Stimulated activated CD8-positive, alpha-beta memory T cell treated with anti-CD3 and anti-CD28 coated beads, Interleukin-4, amount 100 ng/mL, for 4 hours (primary cell): ENCODE measurements at places on chromosomes 2 and 18.

GRCh38 chr2:120869036-120869729 lies 133.5 kb downstream of the GLI2 start:
- no peak for DNase-seq

DNA sequence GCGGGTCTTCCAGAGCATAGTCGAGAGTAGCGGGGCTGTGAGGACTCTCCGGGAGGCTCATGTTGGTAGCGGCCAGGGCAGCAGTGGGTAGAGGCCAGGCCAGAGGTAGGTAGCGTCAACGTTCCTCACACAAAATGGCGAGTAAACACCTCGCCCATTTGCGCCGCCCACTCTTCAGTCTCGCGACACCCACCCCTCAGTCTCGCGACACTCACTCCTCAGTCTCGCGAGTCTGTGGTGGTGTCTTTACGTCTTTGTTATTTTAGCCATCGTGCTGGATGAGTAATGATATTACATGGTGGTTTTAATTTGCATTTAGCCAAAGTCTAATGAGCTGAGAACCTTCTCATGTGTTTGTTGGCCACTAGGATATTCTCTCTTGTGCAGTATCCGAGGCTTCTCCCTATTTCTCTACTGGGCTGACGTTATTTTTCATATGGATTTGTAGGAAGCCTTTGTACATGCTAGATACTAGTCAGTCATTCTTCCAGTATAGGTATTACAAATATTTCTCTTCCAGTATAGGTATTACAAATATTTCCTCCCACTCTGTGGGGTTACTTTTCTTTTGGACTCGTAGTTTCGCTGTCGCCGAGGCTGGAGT lies at the start of gene TSPYL6:
TSS of gene TSPYL6 (minus strand) at position 139 of the 604 bp plus-strand sequence. CDS start at position 61, 78 bp downstream.
- no peak for DNase-seq

DNA sequence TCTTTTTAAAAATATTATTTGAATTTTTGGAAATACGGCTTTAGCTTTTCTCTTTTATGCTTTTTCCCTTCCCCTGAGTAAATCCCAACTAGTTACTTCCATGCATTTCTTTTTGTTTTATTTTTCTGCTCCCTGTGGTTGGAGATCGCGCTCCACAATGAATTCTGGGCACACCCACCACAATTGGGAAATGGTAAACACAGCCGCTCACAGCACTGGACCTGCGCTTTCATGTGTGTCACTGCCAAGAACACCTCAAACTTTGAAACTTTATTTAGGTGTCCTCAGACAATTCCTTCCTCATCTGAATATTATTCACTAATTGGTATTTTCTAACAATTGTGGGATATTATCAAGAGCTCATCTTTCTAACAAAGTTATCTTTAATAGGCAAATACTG lies 82.8 kb upstream of the TMEM18 start:
- no peak for DNase-seq

DNA sequence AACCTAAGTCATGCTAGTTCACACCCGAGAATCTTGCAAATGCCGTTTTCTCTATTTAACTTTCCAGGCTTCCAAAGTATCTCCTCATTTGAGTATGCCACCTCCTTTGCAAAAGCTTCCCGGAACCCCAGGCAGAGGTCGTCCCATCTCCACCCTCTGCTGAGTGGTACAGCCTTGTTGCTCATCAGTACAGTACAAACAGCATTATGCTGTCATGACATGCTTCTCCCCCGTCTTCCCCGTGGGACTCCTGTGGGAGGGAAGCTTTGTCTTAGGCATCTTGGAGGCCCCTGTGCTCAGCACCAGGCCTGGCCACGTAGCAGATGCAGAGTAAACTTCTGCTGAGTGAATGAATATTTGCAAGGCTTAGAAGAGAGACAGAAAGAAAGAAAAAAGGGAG lies 102.7 kb downstream of the CDCA7 start:
- DNase-seq: no peak

DNA sequence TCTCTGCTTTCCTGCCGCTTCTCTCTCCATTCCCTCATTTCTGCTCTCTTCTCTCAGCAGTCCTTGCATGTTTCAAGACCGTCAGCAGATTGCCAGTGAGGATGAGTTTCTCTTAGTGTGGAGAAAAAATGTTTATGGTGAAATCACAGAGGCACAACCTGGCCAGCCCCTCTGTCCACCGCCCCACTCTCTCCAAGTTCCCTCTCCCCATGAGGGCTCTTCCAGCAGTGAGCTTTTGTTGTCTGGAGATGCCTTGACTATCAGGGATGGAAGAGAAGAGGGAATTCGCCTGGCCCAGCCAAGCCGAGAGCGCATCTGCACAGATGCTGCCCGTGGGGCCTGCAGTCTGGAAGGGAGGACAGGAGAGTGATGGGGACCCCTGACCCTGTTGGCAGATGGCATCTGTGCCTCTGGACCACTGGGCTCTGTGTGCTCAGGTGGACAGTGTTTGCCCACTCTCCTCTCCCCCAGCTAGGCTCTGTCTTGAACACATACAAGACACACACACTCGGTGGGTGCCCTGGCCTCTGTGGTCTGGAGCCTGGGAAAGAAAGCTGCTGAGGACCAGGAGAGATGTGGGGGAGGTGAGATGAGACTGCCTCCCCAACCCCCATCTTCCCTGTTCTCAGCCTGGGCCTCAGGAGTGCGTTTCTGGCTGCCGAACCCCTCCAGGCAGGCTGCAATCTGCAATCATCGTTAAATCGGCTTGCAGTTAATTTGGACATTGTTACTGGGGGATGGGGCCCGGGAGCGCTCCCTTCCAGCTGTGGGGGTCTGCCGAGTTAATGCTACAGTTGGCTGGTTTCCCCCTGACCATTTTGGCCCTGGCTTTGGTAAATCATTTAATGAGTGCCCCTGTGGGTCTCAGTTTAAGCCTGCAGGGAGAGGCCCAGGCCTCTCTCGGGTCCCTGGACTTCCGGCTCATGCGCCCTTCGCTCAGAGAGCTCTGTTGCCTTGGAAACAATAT lies 4.5 kb downstream of the ITM2C start:
- no peak for DNase-seq

DNA sequence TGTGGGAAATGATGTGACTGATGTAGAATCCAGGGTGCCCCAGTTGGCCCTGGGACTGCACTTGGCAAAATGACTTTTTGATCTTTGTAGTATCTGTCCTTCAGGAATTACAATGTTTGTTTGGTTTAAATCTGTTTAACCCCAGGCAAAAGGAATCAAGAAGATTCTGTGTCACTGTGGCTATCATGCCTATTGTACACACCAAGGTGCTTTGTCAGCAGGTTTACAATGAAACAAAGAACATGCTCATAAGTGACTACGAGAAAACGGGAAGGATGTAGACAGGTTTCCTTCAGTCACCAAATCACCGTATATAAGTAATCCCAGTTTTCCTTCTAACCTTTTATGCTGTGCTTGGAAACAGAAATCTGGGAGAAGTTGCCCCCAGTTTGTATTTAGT lies 109.5 kb downstream of the RTN4 start:
- no peak for DNase-seq

DNA sequence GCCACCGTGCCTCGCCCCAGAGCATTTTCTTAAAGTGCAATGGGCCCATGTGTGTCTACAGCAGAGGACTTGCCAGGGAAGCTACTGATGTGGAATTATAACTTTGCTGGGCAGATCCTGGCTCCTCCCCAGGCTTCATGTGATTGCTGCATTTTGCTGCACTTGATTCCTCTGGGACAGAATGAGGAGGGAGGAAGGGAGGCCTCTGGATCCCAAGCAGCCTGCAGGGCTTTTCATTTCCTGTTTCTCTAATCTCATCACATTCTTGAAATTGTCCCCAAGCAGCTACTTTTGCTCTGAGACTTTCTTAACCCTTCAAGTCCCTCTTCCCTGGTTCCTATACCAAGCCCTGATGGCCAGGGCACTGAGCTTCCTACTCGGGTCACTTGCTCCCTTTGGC lies 134.4 kb upstream of the SEC11C start:
- no peak for DNase-seq

GRCh38 chr2:156319811-156320485 lies 12.6 kb downstream of the NR4A2 start:
- no peak for DNase-seq

GRCh38 chr2:120740765-120741524 lies 5.3 kb downstream of the GLI2 start:
- no peak for DNase-seq

GRCh38 chr2:25972049-25972823 lies 10.1 kb downstream of the KIF3C start:
- DNase-seq: no peak
